Effector memory CD4-positive, alpha-beta T cell (primary cell): ENCODE measurements at places on chromosomes 3 and 15.
A peak's percentile ranks its signal among the peaks of the same experiment; 100 is the strongest.

DNA sequence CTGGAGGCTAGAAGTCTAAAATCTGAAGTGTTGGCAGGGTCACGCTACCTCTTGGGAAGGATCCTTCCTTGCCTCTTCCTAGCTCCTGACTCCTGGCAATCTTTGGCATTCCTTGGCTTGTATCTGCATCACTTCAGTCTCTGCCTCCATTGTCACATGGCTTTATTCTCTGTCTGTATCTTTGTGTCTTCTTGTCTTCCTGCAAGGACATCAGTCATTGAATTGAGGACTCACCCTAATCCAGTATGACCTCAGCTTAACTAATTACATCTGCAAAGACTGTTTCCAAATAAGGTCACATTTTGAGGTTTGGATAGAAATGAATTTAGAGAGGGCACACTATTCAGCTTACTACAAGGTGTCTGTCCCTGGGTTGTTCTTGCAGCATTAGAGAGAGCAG, 31.1 kb upstream of the UTS2B start:
- H3K27me3 ChIP-seq: no peaks in the 10 kb centered on the region
- DNase-seq: no peak
- H3K4me3 ChIP-seq: no peak overlapping the region
- no peaks in the 10 kb centered on the region for H3K4me1 ChIP-seq
- H3K27ac ChIP-seq: no peak overlapping the region
- H3K36me3 ChIP-seq: no peaks in the 10 kb centered on the region

DNA sequence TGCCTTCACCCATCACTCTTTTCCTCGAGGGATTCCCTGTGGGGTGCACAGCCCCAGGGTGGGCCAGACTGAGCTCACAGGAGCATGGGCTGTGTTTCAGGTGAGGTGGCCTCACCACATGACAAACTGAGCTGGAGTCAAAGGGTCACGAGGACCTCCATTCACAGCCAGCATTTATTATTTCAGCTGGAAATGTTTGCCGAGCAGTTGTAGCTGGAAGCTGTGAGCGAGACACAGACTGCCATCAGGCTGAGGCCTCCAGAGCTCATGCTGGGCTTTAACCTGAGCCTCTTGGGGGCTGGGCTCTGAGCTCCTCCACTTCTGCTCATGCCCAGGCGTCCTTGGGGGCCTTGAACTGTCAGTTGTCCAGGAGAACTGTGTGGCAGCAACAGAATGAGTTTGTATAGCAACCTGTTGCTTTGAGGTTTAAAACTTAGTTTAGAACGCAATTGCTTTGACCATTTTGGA, 57.5 kb downstream of the FLNB start:
- H3K27me3 ChIP-seq: no peaks in the 10 kb centered on the region
- DNase-seq: no peak
- no peaks in the 10 kb centered on the region for H3K4me1 ChIP-seq

GRCh38 chr15:69953051-69953450, 144.7 kb downstream of the TLE3 start:
- H3K4me1 ChIP-seq: no peaks in the 10 kb centered on the region
- H3K4me3 ChIP-seq: no peak overlapping the region
- no peaks in the 10 kb centered on the region for H3K27me3 ChIP-seq
- H3K36me3 ChIP-seq: no peaks in the 10 kb centered on the region

GRCh38 chr3:10935846-10936631, 56.5 kb upstream of the SLC6A1 start:
- H3K36me3 ChIP-seq: no peaks in the 10 kb centered on the region
- H3K27me3 ChIP-seq: no peaks in the 10 kb centered on the region
- H3K27ac ChIP-seq: no peak overlapping the region
- H3K4me3 ChIP-seq: no peak overlapping the region
- DNase-seq: no peak

- H3K4me3 ChIP-seq: no peak overlapping the region
- H3K27ac ChIP-seq: no peak overlapping the region
- no peaks in the 10 kb centered on the region for H3K36me3 ChIP-seq
- no peaks in the 10 kb centered on the region for H3K4me1 ChIP-seq
- DNase-seq: no peak
Observed at GRCh38 chr3:36681867-36682266, 82.5 kb downstream of the DCLK3 start.

DNA sequence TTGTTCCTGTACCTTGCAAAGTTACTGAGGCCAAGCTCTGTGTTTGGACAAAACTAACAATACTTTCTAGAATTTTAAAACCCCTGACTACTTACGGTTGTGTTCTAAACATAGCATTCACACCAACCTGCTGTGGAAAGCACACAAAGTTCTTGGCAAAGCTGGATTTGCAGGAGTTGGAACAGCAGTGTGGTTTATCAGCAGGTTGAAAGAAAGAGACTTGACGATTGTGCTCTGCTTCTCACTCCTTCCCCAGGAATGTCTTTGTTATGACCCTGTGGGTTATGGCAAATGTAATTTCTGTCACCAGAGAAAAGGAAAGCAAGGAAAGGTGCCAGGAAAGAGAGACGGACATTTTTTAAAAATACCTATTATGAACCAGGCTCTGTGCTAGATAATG, 165.5 kb upstream of the TGFBR2 start:
- no peak for DNase-seq
- H3K4me3 ChIP-seq: no peak overlapping the region
- no peaks in the 10 kb centered on the region for H3K4me1 ChIP-seq

DNA sequence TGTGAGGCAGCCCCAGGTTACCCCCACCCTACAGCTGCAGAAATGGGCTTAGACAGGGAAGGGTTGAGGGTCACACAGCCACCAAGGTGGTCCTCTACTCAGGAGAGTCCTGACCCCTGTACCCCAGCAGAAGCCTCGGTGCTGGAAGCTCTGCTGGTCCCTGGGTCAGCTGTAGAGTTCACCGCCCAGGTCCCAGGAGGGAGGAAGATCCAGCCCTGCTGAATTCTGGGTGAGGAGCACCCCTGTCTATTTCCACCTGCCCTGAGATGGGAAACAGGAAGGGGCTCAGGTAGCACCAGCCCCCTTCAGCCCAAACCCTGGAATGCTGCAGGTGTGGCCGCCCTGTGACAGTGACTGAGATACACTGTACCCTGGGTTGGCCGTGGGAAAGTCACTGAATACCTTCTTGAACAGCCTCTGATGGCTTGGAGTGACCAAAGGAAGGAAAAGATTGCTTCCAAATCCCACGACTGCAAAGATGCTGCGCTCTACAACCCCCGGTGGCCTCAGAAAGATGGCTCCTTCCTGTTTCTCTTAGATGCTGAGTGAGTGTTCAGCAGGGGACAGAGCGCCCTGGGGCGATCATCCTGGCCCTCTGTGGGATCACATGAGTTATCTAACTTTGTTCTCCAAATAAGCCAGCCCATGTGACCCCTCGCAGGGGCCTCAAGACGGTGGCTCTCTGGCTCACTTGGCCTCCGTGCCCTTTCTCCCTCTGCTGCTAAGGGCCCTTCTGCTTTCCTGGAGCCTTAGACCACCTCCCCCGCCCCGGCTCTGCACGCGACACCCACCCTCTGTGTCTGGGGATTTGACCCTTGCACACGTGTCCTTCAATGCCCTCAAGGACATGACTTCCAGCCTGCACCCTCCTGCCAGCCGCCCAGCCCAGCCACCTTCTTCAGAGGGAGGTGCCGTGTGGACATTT, 141.9 kb downstream of the NSMCE3 start:
- H3K4me3 ChIP-seq: no peak overlapping the region
- DNase-seq: no peak
- no peaks in the 10 kb centered on the region for H3K36me3 ChIP-seq
- no peaks in the 10 kb centered on the region for H3K27me3 ChIP-seq

- H3K36me3 ChIP-seq: no peaks in the 10 kb centered on the region
- DNase-seq: no peak
- no peaks in the 10 kb centered on the region for H3K27me3 ChIP-seq
- no peaks in the 10 kb centered on the region for H3K4me1 ChIP-seq
- no peak overlapping the region for H3K27ac ChIP-seq
Observed at GRCh38 chr3:115401851-115402501, 221.3 kb upstream of the GAP43 start.

DNA sequence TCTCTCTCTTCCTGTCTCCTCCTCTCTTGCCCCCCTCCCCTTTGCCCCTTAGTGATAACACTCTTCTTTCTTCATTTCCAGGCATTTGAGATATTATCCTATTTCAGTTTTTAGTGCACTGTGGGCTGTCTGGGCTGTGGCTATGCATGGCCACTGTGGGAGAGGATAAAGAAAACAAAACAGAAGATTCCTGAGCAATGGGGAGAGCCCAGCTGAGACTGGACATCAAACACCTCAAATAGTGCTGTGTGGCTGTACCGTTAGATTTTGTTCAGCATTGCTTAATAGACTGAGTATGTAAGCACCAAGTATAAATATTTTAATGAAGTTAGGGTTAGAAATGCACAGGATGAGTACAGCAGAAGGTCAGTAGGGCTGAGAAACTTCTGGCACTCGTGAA, 7.9 kb upstream of the GBE1 start:
- no peaks in the 10 kb centered on the region for H3K36me3 ChIP-seq
- H3K27ac ChIP-seq: no peak overlapping the region
- H3K4me3 ChIP-seq: no peak overlapping the region
- no peaks in the 10 kb centered on the region for H3K4me1 ChIP-seq
- H3K27me3 ChIP-seq: no peaks in the 10 kb centered on the region
- no peak for DNase-seq

GRCh38 chr3:172192830-172193415, 153.5 kb downstream of the FNDC3B start:
- H3K4me1 ChIP-seq: no peaks in the 10 kb centered on the region
- no peaks in the 10 kb centered on the region for H3K36me3 ChIP-seq
- no peak overlapping the region for H3K27ac ChIP-seq
- no peak overlapping the region for H3K4me3 ChIP-seq
- H3K27me3 ChIP-seq: no peaks in the 10 kb centered on the region

- no peaks in the 10 kb centered on the region for H3K36me3 ChIP-seq
- no peak overlapping the region for H3K27ac ChIP-seq
- no peak for DNase-seq
- H3K4me1 ChIP-seq: no peaks in the 10 kb centered on the region
Observed at GRCh38 chr3:65783117-65783516, 255.6 kb downstream of the MAGI1 start.

GRCh38 chr3:112781599-112781998, 65.1 kb downstream of the CD200R1L start:
- no peak for DNase-seq
- H3K27me3 ChIP-seq: no peaks in the 10 kb centered on the region
- no peak overlapping the region for H3K4me3 ChIP-seq
- no peaks in the 10 kb centered on the region for H3K4me1 ChIP-seq

- H3K27ac ChIP-seq: no peak overlapping the region
- DNase-seq: no peak
- no peaks in the 10 kb centered on the region for H3K4me1 ChIP-seq
- H3K27me3 ChIP-seq: peaks cover 3% of the 10 kb centered on the region
- no peak overlapping the region for H3K4me3 ChIP-seq
Observed at GRCh38 chr15:89781891-89782618, 5.9 kb downstream of the MESP2 start.

GRCh38 chr15:35381328-35381727, 164.6 kb downstream of the DPH6 start:
- H3K4me1 ChIP-seq: no peaks in the 10 kb centered on the region
- no peak overlapping the region for H3K27ac ChIP-seq
- no peaks in the 10 kb centered on the region for H3K36me3 ChIP-seq
- DNase-seq: no peak
- no peaks in the 10 kb centered on the region for H3K27me3 ChIP-seq

GRCh38 chr3:112127522-112128494, 5.2 kb downstream of the GCSAM start:
- H3K27ac ChIP-seq: peak overlapping the region; percentile 80
- peaks cover 56% of the 10 kb centered on the region for H3K4me1 ChIP-seq
- peak overlapping the region; percentile 26 for H3K4me3 ChIP-seq
- peaks cover 12% of the 10 kb centered on the region for H3K36me3 ChIP-seq

DNA sequence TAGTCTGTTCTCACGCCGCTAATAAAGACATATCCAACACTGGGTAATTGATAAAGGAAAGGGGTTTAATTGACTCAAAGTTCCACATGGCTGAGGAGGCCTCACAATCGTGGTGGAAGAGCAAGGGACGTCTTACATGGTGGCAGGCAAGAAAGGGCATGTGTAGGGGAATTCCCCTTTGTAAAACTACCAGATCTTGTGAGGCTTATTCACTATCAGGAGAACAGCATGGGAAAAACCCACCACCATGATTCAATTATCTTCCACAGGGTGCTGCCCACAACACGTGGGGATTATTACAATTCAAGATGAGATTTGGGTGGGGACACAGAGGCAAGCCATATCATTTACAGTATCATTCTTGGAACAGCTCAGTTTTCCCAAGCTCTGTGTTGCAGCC, 268.0 kb downstream of the SUCLG2 start:
- no peak for DNase-seq
- H3K36me3 ChIP-seq: peaks cover 9% of the 10 kb centered on the region

- no peak overlapping the region for H3K27ac ChIP-seq
- DNase-seq: peak; percentile 23
- peaks cover 24% of the 10 kb centered on the region for H3K4me1 ChIP-seq
Observed at GRCh38 chr3:10395671-10396070, 74.8 kb upstream of the SEC13 start.

GRCh38 chr3:167626490-167626889, 27.3 kb downstream of the WDR49 start:
- no peaks in the 10 kb centered on the region for H3K36me3 ChIP-seq
- H3K27me3 ChIP-seq: no peaks in the 10 kb centered on the region
- no peaks in the 10 kb centered on the region for H3K4me1 ChIP-seq
- no peak overlapping the region for H3K4me3 ChIP-seq

GRCh38 chr15:61151791-61152190, 77.3 kb downstream of the RORA start:
- H3K27me3 ChIP-seq: peaks cover 3% of the 10 kb centered on the region
- no peak for DNase-seq
- H3K36me3 ChIP-seq: no peaks in the 10 kb centered on the region

DNA sequence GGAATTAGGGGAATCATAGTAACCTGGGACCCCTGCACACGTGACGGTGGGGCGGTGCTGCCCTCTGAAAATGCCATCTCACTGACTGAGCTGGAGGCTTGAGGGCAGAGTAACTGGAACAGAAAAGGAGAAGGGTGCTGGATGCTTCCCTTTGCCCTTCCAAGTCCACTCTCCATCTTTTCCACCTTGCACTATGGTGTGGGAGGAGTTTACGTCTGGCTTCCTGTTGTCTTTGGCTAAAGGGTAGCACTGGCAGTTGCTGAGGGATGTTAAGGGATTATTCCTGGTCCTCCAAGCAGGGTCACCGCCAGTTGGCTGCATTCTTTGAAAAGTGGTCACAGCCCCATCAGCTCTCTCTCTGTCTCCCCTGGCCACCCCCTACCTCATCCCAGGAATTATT, 129.4 kb upstream of the SNTN start:
- no peaks in the 10 kb centered on the region for H3K27me3 ChIP-seq
- no peak overlapping the region for H3K4me3 ChIP-seq
- no peak overlapping the region for H3K27ac ChIP-seq
- DNase-seq: no peak
- H3K36me3 ChIP-seq: no peaks in the 10 kb centered on the region

DNA sequence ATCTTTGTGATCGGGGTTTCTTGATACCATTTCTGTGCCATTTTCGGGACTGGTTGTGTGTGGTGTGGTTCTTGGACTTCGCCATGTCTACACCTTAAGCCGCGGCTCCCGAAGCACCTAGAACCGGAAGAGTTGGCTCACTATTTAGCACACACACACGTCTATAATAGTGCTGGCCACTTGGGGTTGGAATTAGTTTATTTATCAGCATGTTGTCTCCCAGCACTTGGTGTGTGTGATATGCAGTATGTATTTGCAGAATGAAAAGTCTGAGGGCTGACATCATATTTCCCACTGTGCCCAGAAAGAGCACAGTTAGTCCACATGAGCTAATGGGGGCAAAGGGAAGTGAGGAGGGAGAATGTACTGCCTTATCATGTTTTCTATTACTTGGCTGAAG, 23.6 kb downstream of the MLH1 start:
- H3K27ac ChIP-seq: no peak overlapping the region
- H3K4me1 ChIP-seq: no peaks in the 10 kb centered on the region
- H3K36me3 ChIP-seq: peaks cover 82% of the 10 kb centered on the region

GRCh38 chr3:65659396-65659795, 379.3 kb downstream of the MAGI1 start:
- H3K36me3 ChIP-seq: no peaks in the 10 kb centered on the region
- H3K27me3 ChIP-seq: no peaks in the 10 kb centered on the region
- H3K4me1 ChIP-seq: no peaks in the 10 kb centered on the region
